ENCODE measurements at places on chromosomes 1 and 21.
A peak's percentile ranks its signal among the peaks of the same experiment; 100 is the strongest.

DNA sequence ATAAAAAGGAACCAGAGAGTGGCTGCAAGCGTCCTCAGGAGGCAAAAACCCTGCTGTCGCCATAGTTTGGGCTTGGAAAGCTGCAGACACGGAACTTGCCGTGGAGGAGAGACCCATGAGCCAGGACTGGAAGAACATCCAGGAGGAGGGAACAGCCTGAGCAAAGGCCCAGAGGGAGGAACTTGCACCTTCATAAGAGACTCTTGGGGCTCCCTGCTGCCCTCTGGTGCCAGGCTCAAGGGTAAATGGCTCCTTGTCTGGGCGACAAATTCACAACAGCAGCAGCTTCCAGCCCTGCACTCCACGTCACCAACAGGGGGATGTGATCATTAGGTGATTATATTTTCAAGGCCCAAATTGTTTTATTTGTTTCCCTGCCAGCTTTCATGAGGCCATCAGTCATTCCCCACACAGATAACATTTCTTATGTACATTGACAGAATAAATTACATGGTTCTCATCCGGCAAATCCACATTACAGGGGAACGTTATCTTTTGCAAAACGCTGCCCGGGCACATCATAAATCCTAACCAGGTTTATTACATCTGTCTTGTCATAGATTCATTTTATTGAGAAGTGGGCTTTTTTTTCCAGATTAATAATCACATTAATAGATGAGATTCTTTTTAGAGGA, 143.0 kb upstream of the GRIK3 start:
- DNase-seq, result no peak

DNA sequence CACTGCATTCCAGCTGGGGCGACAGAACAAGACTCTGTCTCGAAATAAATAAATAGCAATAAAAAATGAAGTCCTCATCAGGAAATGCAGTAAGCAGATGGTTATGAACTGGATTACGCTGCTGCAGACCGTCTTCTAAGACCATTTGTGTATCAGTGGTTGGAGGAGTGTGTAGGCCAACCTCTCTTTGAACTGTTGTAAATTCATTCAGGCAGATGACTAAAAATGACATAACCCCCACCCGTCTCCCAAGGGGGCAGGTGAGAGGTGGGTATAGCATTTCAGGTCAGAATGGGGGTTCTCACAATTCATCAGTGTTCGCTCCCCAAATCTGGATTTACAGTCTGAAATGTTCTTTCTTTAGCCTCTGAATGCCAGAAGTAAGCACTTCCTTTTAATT, 177.3 kb downstream of the KIF26B start:
- DNase-seq, result no peak

GRCh38 chr1:87785386-87785785, 456.7 kb downstream of the LMO4 start:
- no peak for DNase-seq

GRCh38 chr1:25478633-25479032, 47.9 kb downstream of the MACO1 start:
- DNase-seq, result no peak

GRCh38 chr21:39712976-39713375, 32.0 kb upstream of the IGSF5 start:
- no peak for DNase-seq

GRCh38 chr1:218408942-218409341, 63.8 kb downstream of the TGFB2 start:
- no peak for DNase-seq

- DNase-seq, result no peak
These were observed 40.4 kb upstream of the RPL11 start for GRCh38 chr1:23651069-23651808.

GRCh38 chr1:29124366-29125236, 898 bp upstream of the TMEM200B start:
- DNase-seq, result peak; percentile 43

- no peak for DNase-seq
These were observed 18.6 kb downstream of the LURAP1 start for GRCh38 chr1:46221749-46222148.

GRCh38 chr1:222107975-222108374, 366.1 kb upstream of the DUSP10 start:
- no peak for DNase-seq

DNA sequence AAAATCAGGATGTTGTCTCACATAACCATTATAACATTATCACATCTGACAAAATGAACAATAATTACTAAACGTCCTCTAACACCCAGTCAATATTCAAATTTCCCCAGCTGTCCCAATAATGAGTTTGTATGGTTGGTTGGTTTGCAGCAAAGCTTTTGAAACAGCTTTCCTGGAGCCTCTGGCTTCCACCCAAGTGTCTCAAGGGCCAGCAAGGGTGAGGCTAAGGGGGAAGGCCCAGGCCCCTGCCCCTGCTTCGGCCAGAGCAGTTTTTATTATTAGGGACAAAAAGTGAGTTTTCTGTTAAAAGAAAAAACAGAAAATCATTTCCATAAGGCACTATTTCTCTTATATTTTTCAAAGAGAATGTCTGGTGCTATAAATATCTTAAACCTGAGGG, 19.1 kb upstream of the AVPR1B start:
- no peak for DNase-seq

GRCh38 chr1:57331620-57332019, 92.2 kb downstream of the DAB1 start:
- DNase-seq, result no peak

- no peak for DNase-seq
These were observed 16.2 kb downstream of the RGS13 start for GRCh38 chr1:192652159-192652558.

GRCh38 chr1:21344750-21345443, 54.6 kb upstream of the ECE1 start:
- DNase-seq, result no peak

DNA sequence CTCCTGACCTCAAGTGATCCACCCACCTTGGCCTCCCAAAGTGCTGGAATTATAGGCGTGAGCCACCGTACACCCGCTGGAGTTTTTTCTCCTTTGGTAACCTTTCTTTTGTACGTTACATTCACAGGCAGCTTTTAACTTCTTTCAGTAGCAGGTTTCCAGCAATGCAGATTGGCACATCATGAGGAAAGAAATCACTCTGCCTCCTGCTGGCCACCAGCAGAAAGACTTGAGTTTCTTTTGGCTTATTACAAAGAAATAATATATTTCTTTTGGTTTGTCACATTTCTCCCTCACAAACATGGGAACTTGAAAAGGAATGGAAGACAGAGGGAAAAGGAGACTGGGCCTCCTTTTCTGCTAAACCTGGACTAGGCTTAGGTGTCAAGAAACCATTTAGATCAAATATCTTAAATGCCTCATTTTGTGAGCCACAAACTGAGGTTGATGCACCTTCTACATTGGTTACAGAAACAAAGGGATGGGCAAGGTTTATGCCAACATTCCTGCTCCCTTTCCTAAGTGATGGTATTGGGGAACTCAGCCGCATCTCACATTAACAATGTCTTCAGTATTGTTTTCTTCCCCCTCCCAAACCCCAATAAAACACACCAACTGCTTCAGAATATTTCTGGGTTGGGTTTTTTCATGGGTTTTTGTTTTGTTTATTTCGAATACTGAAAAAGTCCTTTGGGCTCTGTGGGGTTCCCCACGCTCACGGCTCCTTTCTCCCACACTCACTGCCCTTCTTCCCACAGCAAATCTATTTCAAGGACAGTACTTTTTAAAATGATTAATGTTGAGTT, 7.7 kb downstream of the ENSA start:
- DNase-seq, result peak; percentile 58

DNA sequence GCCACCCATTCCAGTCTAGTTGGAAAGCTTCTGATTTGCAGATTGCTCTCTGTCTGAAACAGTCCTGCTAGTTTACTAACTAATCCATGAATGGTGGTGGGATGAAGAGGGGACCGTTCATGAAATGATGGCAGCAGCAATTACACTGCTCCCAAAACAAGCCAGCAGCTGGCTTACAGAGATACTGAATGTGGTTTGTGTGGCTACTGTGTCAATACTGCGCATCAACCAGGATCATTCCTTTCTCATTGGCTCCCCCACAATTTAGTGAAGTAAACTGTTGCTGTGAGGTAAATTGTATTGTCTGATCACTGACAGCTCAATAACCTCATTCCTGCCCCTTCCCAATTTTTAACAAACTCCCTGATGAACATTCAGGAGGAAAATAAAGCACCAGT, 191.3 kb upstream of the LMO4 start:
- DNase-seq, result no peak

Measured in effector memory CD8-positive, alpha-beta T cell (primary cell).